Head of caudate nucleus (tissue), 42 donors: ENCODE measurements at places on chromosomes 16 and 17.

DNA sequence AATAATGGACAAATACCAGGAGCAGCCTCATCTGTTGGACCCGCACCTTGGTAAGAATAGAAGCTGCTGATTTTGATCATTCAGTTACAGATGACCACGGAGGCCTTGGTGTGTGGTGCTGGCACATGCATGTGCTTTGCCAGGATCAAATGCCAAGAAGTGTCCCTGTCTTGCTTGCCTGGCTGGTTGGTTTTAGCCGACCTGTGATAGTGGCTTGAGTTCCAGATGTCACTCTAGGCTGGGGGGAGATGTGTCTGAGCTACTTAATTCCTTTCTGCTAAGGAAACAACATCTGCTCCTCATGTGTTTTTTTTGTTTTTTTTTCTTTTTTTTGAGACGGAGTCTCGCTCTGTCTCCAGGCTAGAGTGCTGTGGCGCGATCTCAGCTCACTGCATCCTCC is 4.3 kb downstream of the TBCD start:
- no peak for DNase-seq

DNA sequence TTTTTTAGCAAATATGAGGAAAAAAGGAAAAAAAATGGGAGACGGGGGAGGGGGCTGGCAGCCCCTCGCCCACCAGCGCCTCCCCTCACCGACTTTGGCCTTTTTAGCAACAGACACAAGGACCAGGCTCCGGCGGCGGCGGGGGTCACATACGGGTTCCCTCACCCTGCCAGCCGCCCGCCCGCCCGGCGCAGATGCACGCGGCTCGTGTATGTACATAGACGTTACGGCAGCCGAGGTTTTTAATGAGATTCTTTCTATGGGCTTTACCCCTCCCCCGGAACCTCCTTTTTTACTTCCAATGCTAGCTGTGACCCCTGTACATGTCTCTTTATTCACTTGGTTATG is 1.2 kb upstream of the TMEM88 start:
- no peak for DNase-seq

DNA sequence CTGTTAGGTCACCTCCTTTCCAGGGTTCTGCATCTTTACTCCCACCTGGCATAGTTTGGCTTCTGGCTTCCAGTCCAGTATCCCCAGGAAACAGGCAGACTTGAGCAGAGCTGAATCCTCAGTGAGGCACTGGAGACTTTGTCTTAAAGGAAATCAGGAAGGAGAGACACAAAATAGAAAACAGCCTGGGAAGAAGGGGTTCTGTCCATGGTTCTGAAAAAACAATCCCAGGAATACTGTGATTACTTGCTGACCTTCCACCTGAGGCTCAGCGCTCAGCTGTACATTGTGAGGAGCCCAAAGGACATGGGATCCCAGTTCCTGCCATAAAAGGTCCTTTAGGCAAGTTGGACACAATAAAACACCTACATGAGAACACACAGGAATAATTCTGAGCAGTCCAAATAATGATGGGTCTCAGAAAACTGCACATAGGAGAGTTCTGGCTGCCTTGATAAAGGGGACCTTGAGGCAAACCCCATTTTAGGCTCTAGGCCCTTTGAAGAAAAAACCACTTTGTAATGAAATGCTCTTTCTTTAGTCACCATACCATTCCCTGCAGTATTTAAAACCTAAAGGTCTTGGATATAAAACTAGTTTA is 81.4 kb upstream of the CRHR1 start:
- DNase-seq: no peak

- no peak for DNase-seq
These were observed 17.2 kb downstream of the TLE7 start for GRCh38 chr16:71424626-71425025.

DNA sequence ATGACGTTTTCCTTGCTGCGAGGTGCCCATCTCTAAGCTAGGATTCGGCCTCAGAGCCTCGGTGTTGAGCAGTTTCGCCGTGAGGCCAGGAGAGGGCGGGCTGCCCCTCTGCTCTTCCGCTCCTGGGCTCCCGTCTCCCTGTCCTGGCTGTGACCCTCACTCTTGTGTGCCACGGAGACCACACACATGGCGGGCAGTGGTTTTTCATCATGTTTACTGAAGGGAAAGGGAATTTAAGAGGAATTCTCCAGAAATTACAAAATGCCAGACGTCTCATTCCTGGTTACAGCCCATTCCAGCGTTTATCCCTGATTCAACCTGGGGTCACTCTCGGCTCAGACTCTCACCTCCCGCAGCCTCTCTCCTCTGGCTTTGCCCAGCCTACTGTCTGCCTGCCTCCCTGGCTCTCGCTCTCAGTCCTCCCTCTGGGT is 96.8 kb upstream of the ELAC2 start:
- DNase-seq: peak; percentile 21

DNA sequence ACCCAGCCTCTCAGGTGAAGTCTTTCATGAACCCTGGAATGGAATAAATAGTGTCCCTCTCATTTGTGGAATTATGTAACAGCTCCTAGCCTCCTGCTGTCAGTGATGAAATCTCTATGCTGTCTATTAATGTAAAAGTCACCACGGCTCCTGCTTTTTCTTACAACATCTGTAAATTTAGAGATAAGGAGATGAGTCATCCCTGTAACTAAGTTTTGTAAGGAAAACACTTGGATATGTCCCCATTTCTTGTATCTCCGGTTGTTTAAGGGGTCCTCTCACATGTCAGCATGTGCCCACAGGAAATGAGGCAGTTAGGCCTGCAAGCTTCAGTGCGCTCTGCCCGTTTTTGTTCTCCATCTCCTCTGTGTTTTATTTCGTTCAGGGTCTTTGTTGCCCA is 2.8 kb upstream of the NAT9 start:
- DNase-seq: no peak

DNA sequence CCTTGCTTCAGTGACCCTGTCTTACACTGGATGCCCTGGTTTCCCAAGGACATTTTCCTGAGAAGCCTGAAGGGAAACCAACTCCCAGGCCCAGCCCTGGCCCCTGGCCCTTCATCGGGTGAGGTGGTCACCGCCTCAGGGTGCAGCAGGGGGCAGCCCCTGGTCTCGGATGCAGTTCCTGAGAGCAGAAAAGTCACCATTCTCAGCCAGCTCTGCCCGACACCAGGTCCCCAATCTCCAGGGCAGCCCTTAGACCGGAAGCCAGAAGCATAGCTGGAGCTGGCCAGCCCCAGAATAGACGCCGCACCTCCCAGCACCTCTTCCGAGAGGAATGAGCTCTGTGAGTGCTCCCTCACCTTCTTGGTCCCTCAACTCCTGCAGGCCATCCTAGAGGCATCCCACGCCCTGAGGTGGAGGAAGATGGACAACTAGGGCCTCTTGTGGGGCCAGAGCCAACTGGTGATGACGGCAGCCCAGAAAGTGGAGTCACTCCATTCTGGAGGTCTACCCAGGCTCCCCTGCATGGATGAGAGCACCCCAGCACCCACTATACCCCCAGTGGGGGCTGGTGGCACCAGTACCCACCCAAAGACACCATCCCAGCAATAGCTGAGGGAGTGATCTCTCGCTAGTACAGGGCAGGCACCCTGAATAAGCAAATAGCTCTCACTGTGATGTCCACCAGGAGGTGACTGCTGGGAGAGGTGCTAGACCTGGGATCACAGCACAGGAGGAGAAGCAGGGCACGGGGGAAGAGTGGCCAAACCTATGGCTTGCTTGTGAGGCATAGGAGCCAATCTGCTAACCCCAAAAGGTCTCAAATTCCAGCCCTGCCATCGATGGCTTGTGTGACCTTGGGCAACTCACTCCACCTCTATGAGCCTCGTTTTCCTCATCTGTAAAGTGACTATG is 56.2 kb downstream of the TK2 start:
- DNase-seq: no peak

GRCh38 chr17:9647014-9647413 is 1.7 kb downstream of the USP43 start:
- no peak for DNase-seq

DNA sequence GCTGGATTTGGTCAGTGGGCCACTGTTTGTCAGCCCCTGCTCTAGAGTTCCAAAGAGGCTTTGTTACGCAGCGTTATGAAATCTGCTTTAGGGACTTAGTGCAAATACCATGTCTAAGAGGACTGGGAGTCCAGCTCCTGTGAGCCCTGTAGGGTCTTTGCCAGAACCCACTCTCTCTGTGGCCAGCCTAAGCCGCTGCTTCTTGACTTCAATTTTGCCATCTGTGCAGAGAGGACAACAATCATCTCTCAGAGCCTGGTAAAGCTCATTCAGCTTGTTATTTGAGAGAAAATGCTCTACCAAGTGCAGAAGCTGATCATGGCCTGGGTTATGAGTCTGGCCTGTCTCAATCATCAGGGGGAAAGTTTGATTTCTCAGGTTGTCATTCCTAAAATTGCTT is 17.9 kb downstream of the CA10 start:
- no peak for DNase-seq

DNA sequence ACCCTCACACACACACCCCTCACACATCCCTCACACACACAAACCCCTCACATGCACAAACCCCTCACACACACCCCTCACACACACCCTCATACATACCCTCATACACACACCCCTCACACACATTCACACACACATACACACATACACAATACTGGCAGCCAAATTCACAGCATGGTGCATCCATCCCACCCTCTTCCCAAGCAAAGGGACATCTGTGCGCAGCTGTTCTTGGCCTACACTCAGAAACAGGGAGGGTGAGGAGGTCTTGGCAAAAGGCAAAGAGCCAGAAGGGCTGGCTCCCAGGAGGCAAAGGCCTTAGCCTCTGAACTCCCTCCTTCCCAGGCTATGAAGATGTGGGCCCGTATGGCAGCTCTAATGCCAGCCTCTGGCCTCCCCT is 23.4 kb downstream of the C17orf67 start:
- DNase-seq: no peak

- no peak for DNase-seq
These were observed 64.8 kb downstream of the YPEL2 start for GRCh38 chr17:59396134-59396826.

DNA sequence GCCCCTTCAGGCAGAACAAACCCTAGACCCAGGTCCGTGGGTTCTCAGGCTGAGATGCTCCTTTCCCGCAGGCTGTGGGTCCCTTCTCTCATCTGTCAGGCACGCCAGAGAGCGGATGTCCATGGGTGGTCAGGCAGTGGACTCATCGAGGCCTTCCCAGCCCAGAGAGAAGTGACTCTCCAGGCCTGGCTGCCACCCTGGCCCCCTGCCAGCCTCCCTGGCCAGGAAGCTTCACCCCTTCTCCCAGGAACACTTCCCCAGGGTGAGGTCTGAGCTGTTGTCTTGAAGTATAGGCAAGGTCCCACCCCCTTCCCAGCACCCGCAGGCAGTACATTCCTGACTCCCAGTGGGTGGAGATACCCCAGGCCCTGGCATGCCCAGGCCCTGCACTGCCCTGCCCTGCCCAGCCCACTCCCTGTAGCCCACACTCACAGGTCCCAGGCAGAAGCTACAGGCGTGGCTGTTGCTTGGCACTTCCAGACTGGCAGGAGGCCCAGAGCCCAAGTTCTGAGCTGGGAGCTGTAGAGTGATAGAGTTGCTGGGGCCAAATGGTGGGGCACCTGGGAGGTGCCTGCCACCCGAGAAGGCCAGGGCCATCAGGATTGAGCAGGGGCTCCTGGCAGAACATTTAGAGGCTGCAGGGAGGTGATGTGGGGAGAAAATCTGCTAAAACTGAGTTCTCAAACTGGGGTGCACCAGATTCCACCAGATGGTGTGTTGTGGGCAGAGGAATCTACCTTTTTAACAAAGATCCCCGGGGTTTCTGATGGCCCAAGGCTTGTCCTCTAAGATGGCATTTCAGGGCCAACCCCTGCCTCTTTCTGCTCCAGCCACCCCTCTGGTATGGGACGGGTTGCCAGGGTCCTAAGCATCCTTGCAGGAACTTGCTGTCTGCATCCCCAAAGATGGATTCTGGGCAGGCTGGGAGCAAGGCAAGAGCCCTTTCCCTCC is 6.7 kb downstream of the ITGA3 start:
- no peak for DNase-seq

- no peak for DNase-seq
These were observed 42.5 kb upstream of the TANC2 start for GRCh38 chr17:62923258-62924150.

- peak; percentile 59 for DNase-seq
These were observed 377 bp upstream of the CRHR1 start for GRCh38 chr17:45783593-45784292.

DNA sequence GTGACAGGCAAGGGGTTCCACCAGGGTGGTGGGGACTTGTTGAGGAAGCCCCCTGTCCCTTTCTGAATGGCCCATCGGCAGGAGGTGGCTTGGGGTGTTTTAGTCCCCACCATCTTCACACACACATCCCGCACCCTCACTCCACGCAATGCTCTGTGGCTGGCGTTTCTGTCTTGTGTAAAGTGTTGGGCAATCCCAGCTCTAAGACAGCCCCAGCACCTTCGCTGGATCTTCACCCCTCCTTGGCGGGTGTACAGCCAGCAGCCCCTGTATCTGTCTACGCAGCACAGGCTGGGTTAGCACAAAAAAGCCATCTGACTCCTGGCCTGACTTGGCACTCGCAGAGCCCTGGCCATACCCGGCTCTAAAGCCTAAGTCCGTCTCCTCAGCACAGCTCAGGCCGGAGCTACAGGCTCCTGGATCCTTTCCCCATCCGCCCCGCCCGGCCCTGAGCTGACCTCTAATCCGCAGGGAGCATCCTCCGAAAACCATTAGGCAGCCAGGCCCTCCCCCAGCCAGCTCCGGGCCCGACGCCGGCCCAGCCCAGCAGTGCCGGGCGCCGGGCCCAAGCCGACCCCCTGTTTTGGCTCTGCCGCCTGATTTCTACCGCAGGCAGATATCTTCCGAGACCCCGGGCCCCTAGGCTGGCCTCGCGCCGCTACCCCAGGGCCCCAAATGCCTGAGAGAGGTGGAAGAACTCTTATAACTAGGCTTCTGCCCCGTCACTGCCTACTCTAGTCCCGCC is 42.4 kb upstream of the TAC4 start:
- DNase-seq: no peak

DNA sequence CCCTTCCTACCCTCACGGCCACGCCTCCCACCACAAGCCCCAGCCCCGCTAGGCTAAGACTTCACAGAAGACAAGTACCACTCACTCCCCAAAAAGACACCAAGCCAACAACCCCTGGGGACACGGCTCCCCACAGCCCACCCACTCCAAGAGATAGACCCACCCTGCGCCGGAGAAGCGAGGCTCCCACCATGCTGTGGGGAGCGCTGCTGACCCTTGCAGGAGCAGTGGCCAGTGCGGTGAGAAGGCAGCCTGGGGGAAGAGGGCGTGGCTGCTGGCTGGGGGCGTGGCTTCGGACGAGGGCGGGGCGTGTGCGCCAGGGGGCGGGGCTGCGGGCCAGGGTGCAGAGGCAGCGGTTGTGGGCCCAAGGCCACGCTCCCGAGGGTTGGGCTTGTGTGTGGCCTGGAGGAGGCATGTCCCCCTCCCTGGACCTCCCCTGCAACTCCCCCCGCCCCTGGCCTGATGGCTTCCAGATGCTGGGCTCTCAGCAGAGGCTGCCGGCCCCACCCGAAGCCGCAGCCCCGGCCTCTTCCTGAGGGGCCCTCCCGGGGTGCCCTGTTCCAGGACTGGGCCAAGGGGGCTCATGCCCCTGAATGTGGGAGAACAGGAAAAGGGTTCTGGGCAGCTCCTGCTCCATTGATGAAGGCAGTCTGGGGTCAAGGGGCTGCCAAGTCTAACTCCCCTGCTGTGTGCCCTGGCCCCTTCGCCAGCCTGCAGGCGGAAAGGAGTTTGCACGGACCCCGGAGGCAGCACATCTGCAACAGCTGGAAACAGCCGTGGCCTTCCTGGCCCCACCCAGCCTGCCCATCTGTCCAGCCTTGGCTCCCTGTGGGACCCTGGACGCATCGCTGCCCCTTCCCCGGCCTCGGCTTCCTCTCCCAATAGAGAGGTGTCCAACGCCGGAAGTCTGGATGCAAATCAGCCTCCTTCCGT is 9.1 kb downstream of the TFAP4 start:
- no peak for DNase-seq

GRCh38 chr16:47310792-47311211 is 150.1 kb downstream of the ITFG1 start:
- DNase-seq: no peak
